Neural crest cell (in vitro differentiated cells): ENCODE measurements at places on chromosomes 7 and 10. TPM values are rescaled to one million over a fixed set of nuclear protein-coding genes. Genes with fewer than 3 reads are reported as not detected.

- DNase-seq: no peak
- H3K36me3 ChIP-seq: no peaks in the 10 kb centered on the region
Observed at GRCh38 chr10:126225672-126226008, 162.6 kb downstream of the ADAM12 start.

DNA sequence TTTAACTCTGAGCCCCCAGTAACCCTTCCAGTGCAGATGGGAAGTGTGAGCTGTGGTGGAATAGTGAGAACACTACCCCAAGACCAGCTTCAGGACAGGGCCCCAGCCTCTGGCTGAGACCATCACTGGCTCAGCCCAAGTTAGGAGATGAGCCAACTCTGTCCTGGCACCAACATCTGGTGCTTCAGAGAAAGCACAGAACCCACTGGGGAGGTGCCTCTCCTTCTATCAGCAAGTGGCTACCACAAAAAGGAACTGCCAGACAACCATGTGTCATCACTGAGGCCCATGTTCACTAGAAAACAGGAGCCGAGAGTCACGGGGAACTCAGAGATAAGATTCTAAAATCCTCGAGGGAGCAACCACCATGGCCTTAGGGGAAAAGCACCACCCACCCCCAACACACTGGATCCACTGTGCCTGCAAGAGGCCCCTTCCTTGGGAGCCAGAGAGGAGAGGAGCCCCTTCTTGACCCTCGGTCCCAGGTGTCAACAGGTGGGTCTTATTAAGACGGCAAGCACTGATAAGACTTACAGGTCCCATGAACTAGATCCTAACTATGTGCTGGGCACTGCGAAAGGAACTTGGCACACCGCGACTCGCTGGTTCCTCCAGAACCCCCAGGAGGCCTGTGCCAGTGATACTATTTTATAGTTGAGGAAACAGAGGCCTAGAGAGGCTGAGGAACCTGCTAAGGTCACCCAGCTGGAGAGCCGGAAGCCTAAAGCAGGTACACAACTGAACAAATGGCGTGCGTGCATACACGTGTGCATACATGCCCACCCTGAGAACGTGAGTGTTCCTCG, 102.7 kb downstream of the FAM53B start:
- H3K27ac ChIP-seq: peak overlapping the region; percentile 96
- no peaks in the 10 kb centered on the region for H3K27me3 ChIP-seq
- H3K4me1 ChIP-seq: peaks cover 54% of the 10 kb centered on the region
- H3K4me3 ChIP-seq: peak overlapping the region; percentile 49
- no peak for DNase-seq

GRCh38 chr10:132467464-132468149, 70.0 kb upstream of the INPP5A start:
- no peaks in the 10 kb centered on the region for H3K36me3 ChIP-seq
- H3K27me3 ChIP-seq: no peaks in the 10 kb centered on the region
- H3K4me3 ChIP-seq: no peak overlapping the region

The ARL3 gene
- total RNA-seq: 32.5 and 34.6 TPM in 2 replicates

The ANKRD22 gene
- not detected in 2 replicates for total RNA-seq

DNA sequence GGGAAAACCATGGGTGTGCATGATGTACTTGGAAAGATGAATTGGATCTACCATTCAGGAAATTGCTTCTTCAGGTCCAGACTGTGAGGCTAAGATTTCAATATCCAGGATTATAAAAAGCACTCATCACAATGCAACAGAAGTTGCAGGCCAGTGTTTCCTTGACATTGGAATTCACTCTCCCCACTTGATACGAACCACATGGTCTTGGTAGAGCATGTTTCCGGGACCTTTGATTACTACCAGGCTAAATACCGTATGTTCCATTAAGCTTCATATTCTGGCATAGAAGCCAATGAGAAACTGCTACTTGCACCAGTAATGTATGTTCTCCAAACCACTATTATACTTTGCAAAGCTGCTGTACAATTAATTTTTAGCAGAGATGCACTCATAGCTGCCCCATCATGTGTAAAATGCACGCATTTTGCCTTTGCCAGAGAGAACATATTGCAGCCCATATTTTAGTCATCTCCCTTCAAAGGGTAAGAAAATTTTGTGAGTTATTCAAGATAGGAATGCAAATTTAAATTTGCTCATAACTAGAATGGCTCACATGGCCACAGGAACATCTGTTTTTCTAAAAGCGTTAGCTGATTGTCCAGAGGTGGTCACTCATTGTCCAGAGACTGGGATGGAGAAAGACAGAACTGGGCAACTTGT, 8.1 kb downstream of the FRMD4A start:
- H3K4me1 ChIP-seq: no peaks in the 10 kb centered on the region
- H3K4me3 ChIP-seq: no peak overlapping the region
- H3K27me3 ChIP-seq: peaks cover 10% of the 10 kb centered on the region

DNA sequence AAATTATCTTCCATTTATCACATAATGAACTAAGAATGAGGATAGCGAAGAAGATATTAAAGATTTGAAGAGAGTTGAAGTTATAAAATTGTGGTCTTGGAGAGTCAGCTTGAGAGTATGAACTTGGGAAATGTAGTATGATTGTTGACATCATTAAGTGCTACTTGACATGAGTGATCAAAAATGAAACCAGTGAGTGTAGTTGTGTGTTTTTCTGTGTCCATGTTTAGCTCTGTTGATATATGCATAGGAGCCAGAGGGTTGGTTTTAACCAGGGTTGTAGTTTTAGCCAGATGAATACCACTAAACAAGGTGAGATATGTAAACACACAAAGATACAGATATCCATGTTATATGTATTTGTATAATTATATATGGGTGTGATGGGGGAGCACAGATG, 6.2 kb downstream of the TMEM106B start:
- H3K4me1 ChIP-seq: peaks cover 9% of the 10 kb centered on the region
- H3K4me3 ChIP-seq: no peak overlapping the region

GRCh38 chr7:1301054-1301881, 68.6 kb downstream of the UNCX start:
- H3K27me3 ChIP-seq: peaks cover 30% of the 10 kb centered on the region
- no peak for DNase-seq
- no peaks in the 10 kb centered on the region for H3K4me1 ChIP-seq

The VAX1 gene
- 0.16 and 0.23 TPM in 2 replicates for total RNA-seq

DNA sequence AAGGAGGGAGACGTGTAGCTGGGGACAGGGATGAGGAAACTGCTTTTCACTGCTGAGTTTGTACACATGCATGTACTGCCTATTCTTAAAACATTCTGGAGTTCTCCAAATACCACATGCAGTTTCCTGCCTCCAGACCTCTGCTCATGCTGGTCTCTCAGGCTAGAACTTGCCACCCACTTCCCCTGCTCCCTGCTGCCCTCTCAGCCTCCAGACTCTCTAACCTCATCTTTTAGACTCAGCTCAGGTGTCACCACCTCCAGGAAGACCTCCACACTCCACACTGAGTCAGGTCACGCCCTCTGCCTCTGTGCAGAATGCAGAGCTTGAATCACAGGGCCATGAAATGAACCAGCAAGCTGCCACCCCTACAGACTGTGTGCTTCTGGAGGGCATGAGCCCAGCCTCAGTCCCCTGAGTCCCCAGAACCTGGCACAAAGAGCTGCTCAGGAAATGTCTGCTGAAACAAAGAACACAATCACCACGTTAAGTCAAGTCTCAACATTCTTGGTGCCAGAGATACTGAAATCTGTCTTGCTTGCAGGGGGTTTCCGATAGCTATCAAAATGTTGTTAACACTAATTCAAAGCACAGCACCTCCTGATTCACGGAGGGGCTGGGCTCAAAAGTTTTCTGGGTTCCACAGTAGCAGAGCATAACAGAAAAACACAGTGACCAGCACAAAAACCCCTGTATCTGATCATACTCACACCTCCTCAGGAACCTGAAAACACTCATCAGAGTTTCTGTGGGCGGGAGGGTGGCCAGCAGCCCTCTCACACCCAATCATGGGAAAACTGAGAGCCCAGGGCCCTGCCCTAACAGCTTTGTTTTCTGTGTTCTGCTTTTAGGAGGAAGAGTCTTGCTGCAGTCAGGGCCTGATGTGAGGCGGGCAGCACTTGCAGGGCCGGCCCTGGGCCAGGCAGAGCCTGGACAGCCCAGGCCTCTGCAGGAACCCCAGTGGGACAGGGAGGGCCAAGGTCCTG, 21.1 kb downstream of the FAM53B start:
- peaks cover 47% of the 10 kb centered on the region for H3K4me1 ChIP-seq
- H3K27me3 ChIP-seq: no peaks in the 10 kb centered on the region
- H3K27ac ChIP-seq: no peak overlapping the region
- no peak overlapping the region for H3K4me3 ChIP-seq
- no peak for DNase-seq
- peaks cover 4% of the 10 kb centered on the region for H3K36me3 ChIP-seq

The ITIH5 gene
- total RNA-seq: not detected in 2 replicates

DNA sequence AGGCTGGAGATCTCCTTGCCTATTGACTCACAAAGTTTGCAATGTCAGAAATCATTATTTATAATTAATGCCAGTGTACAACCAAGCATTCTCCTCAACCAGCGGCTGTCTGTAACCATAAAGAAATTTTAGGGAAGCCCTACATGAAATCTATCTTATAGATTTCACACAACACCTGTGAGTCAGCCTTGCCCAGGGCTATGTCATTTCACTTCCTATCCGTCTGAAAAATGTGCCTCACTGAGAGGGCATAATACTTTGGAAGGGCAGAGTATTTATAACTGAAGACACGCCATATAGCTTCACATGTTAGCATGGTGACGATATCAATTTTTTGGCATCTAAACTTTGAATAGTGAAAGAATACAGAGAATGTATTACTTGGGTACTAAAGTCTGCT, 296.6 kb upstream of the ETV1 start:
- no peak overlapping the region for H3K4me3 ChIP-seq
- no peaks in the 10 kb centered on the region for H3K27me3 ChIP-seq
- H3K4me1 ChIP-seq: peaks cover 5% of the 10 kb centered on the region
- DNase-seq: no peak
- no peak overlapping the region for H3K27ac ChIP-seq

GRCh38 chr10:114271779-114272167, 32.7 kb downstream of the VWA2 start:
- H3K36me3 ChIP-seq: no peaks in the 10 kb centered on the region
- no peak overlapping the region for H3K27ac ChIP-seq
- H3K4me1 ChIP-seq: no peaks in the 10 kb centered on the region

GRCh38 chr7:138667535-138668228, 33.5 kb downstream of the SVOPL start:
- no peak for DNase-seq
- H3K4me3 ChIP-seq: no peak overlapping the region
- H3K27ac ChIP-seq: no peak overlapping the region
- peaks cover 33% of the 10 kb centered on the region for H3K4me1 ChIP-seq
- peaks cover 19% of the 10 kb centered on the region for H3K27me3 ChIP-seq

The CYP3A4 gene
- total RNA-seq: not detected in 2 replicates

DNA sequence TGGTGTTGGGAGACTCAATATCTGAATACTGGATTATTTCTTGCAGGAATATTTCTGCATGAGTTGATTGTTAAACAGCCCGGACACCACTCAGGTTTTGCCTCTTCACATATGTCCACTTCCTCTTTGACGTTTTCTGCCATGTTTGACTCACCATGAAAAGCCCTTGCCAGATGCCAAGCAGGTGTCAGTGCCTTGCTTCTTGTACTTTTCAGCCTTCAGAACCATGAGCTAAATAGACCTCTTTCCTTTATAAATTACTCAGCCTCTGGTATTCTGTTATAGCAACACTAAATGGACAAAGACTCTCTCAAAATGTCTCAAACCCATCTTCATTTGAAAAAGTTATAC, 24.7 kb upstream of the MACC1 start:
- H3K4me1 ChIP-seq: peaks cover 33% of the 10 kb centered on the region
- no peak overlapping the region for H3K27ac ChIP-seq
- no peak for DNase-seq

DNA sequence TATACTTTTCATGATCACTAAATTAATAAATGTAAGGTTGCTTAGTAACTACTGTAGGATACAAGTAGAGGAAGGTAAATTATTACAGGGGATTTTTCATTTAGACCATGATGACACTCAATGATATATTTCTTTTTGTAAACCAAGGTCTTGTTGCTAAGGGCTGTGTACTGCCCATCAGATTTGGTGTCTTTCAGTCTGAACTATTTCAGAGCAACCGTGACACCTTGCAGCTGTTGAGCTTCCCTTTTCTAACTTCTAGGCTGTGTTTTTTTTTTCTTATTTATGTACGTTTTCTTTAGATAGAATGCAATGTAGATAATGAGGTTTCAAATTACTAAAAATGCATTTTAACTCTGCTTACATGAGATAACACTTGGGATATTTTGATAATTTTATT, 292.0 kb upstream of the MBL2 start:
- H3K27me3 ChIP-seq: no peaks in the 10 kb centered on the region
- H3K36me3 ChIP-seq: no peaks in the 10 kb centered on the region
- H3K4me1 ChIP-seq: no peaks in the 10 kb centered on the region
- H3K4me3 ChIP-seq: no peak overlapping the region
- no peak for DNase-seq
- H3K27ac ChIP-seq: no peak overlapping the region

DNA sequence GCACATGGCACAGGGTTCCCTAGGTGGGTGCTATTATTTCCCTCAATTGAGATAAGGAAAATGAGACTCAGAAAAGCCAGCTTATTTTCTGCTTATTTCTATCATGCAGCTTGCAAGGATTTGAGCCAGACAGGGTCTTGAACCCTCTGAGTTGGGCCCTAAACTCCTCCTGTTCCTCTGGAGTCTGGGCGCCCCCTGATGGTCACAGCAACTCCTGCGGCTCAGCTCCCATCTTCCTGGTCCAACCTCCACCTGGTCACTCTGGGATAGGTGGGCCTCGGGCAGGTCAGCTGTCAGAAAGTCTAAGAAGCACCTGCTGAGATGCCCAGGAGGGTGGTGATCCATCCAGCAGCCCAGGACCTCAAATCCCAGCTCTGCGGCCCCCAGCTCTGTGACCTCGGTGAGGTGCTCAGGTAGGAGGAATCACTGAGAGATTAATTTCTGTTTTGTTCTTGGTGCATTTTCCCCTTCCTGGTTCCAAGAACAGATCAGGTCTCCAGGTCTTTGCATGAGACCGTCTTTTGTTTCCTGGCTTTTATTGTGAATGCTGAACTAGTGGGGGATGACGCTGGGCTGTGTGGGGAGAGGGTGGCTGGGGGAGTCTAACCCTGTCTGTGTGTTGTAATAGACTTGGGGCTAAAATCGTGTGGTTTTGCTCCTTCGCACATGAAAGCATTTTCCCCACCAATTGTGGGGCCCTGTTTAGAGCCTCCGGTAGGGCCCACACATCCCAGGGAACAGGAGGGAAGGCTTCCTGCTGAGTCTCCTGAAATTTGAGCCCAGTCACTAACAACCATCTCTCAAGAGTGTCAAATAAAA, 32.8 kb downstream of the TMEM130 start:
- no peak overlapping the region for H3K4me3 ChIP-seq
- H3K36me3 ChIP-seq: no peaks in the 10 kb centered on the region
- peak; percentile 52 for DNase-seq
- H3K27me3 ChIP-seq: peaks cover 9% of the 10 kb centered on the region

- H3K27me3 ChIP-seq: no peaks in the 10 kb centered on the region
- H3K27ac ChIP-seq: no peak overlapping the region
- no peak overlapping the region for H3K4me3 ChIP-seq
- DNase-seq: no peak
Observed at GRCh38 chr10:121080281-121080891, 229.2 kb downstream of the WDR11 start.

- H3K4me1 ChIP-seq: peaks cover 8% of the 10 kb centered on the region
- peak overlapping the region; percentile 35 for H3K27ac ChIP-seq
- no peak overlapping the region for H3K4me3 ChIP-seq
- H3K27me3 ChIP-seq: no peaks in the 10 kb centered on the region
- DNase-seq: no peak
Observed at GRCh38 chr7:47827871-47828270, 120.4 kb downstream of the PKD1L1 start.

GRCh38 chr7:41491308-41491707, 211.6 kb downstream of the INHBA start:
- no peaks in the 10 kb centered on the region for H3K27me3 ChIP-seq
- peaks cover 4% of the 10 kb centered on the region for H3K4me1 ChIP-seq
- H3K36me3 ChIP-seq: no peaks in the 10 kb centered on the region
- no peak for DNase-seq
